ENCODE measurements at places on chromosomes 5 and 9.

DNA sequence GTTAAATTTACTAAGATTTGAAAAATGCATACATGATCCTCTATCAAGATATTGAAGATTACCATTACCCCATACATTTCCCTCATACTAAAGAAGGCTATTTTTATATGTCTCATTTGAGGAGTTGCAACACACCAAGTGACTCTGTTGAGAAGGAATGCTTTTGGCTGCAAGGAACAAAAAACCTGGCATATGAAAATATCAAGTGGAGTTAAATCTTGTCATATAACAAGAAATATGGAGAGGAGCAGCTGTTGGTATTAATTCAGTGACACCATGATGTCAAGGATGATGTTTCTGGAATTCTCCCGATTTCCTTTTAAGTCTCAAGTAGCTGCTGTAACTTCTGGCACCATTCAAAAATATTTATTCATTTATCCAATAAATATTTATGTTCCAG lies 193.8 kb downstream of the CSNK1G3 start:
- DNase-seq = no peak

DNA sequence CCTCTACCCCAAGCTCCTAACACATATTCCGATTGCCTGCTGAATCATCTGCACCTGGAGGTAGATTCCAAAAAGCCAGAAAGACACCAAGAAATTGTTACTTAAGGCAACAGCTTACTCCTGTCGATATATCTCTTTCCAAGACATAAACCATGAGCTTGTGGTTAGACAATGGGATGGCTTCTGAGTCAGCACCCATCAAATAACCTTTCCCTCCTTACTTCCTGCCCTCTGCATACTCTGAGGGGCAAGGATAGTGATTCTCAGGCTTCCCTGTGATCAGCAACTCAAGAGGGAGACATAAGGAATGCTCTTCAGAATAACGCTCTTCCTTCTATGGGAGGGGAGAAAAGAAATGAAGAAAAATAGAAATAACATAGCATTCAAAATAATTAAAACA lies 70.9 kb downstream of the TMEM215 start:
- DNase-seq = no peak

DNA sequence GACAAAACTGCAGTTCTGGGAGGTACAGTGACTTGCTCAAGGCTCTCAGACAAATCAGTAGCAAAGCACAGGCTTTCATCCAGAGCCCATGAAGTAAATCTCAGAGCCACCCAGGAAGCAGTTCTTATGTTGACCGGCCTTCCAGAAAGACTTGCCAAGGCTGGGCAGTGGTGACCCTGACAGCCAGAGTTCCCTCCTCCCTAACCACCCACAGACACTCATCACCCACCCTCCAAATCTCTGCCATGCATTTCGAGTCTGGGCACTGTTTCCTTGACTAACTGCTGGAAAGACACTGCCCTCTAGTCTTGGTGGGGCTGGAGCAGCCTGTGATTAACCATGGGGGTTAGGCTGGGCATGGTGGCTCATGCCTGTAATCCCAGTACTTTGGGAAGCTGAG lies 21.5 kb downstream of the NEURL1B start:
- no peak for DNase-seq

DNA sequence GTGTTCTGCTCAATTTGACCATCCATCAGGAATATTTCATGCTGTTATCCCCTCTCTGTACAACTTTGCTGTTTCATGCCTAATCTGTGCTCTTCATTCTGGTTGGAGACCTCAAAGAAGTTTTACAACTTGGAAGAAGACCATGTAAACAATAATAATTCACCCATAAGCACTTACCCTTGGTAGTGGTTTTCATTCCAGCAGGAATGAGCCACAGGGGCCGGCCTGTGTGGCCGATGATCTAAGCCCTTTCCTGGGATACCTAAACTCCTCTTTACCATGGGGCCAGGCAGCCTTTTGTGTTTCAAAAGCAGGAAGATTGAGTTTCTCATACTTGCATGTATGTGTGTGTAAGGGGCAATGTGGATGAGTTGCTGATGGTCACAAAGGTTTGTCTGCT lies 165.0 kb downstream of the FGF1 start:
- DNase-seq = no peak

Data from HepG2 (cell line).